Astrocyte of the spinal cord (primary cell): ENCODE measurements at places on chromosomes 1 and 21.

GRCh38 chr21:20730441-20730840 is 267.8 kb upstream of the NCAM2 start:
- peak; percentile 3 for DNase-seq

DNA sequence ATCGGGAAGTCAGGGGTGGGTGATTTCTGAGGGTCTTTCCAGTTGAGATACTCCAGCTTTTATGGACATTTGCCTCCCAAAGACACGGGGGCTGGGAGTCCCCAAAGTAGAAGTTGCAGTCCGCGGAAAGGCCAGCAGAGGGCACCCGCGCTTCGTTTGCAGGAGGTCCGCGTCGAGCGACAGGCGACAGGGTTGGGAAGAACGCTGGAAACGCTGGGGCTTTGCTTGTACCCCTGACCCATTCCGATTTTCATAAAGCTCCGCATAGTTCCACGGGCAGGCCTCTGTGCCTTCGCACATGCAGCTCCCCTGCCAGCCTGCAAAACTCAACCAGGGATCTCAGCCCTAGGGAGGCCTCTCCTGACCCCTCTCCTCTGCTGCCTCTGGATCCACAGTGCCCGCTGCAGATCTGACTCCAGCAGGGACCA is 44.2 kb upstream of the LAPTM5 start:
- peak; percentile 60 for DNase-seq

DNA sequence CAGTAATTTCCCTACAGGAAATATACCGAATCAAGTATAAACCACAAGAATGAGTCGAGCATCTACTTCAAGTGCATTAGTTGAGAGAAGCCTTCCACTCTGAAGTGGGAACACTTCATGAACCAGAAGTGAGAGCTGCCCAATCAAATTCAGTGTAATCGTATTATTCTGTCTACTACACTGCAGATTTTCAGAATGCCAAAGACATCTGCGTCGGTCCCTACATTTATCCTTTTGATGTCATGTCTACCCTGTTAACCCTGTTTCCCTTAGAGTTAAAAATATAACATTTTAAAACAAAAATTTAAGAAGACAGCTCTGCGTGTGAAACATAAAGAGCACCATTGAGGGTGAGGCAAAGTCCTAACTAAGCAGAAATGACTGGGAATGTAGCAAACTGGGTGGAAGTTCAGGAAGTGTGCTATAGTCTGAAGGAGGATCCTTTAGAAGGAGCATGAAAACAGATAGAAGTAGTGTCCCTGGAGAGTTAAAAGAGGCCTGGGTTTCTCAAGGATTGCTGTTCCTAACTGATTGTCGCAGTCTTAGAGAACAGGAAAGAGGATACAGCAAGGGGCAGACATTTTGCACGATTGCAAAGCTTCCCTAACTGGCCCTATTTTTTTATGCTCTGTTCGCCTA is 291.2 kb downstream of the PTPRC start:
- peak; percentile 73 for DNase-seq

DNA sequence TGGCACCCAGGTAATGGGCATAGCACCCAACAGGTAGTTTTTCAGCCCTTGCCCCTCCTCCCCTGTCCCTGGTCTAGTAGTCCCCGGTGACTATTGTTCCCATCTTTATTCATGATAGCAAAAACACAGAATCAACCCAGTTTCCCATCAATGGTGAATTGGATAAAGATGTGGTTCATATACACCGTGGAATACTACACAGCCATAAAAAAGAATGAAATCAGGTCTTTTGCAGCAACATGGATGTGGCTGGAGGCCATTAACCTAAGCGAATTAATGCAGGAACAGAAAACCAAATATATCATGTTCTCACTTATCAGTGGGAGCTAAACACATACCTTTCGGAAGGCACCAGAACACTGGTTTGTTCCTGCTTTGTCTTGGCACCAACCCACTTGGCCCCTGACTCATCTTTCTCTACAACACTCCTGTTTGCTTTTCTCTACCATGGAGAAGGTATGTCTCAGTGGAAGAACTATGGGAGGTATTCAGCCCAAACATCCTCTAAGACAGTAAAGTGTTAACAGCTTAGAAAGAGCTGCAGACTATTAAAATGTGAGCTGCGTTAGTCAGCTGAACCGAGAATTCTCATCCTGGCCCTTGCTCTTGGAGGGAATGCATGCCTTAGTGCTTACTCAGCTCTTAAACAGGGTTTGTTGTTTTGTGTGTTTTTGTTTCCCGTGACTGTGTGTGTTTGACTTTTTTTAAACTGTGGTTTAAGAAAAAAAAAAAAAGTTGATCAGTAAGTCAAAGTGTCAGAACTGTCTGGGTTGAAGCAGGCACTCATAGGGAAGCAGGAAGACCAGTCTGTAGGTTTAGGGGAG is 203.0 kb downstream of the TOMM20 start:
- peak; percentile 99 for DNase-seq

DNA sequence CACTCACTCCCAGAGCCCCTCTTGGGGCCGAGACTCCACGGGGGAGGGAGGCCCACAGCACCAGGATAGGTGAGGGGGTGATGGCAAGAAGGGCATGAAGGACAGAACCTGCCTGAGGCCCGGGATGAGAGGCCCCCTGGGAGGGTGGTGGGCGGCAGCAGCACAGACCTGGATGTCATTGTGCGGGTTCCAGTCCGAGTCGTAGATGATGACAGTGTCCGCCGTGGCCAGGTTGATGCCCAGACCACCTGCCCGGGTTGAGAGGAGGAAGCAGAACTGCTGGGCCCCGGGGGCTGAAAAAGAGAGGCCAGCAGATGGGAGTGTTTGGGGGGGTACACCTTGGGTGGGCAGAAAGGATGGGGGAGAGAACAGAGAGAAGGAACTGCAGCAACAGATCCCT is 50.1 kb downstream of the CHD5 start:
- DNase-seq: no peak

DNA sequence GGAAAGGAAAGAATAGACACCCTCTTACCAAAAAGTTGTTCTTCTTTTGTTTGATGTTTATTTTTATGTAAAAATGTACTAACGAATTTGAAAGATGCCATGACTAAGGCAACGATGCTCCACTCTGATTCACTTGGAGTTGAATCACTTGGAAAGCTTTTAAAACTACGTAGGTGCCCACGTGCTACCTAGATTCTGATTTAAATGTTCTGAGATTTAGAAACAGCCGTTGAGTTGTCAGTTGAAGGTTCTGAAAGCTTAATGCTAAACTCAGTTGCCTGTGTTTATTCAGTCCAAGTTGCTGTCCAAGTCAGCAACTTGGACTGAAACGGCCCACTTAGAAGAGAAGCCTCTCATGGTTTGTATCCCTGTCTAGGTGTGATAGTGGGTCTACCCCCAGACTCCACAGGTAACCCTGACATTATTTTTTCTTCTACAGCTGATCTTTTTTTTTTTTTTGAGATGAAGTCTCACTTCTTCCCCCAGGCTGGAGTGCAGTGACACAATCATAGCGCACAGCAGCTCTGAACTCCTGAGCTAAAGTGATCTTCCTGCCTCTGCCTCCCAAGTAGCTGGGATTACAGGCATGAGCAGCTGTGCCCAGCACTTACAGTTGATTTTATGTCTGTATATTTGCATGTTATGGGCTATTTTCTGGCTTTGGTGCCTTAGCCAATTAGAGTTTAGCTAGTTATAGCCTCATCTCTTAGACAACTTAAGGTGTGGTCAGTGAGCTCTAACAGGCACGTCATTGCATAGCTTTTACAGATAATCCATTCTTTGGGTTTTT is 1.4 kb upstream of the VAMP4 start:
- DNase-seq: peak; percentile 86

DNA sequence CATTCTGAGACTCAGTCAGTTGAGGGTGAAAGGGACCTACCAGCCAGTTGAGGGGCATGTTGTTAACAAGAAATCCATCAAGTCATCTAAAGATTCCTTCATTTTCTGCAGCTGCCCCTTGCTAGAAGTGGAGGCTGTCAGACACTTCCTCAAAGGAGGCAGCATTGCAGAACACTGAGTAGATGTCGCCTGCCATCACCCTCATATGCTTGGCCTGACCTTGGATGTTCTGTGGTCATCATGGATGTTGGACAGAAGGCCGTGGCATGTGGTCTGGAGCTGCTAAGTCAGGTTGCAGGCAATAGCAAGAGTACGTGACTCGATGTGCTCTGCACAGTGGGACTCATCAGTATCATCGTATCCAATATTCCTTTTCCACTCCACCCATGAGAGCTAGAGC is 70.6 kb downstream of the GATAD2B start:
- DNase-seq: no peak

DNA sequence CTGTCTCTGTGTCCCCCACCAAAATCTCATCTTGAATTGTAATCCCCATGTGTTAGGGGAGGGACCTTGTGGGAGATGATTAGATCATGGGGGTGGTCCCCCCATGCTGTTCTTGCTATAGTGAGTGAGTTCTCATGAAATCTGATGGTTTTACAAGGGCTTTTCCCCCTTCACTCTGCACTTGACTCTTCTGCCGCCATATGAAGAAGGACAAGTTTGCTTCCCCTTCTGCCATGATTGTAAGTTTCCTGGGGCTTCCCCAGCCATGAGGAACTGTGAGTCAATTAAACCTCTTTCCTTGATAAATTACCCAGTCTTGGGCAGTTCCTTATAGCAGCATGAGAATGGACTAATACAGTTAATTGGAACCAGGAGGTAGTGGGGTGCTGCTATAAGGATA is 137.1 kb upstream of the RAB4A start:
- no peak for DNase-seq

DNA sequence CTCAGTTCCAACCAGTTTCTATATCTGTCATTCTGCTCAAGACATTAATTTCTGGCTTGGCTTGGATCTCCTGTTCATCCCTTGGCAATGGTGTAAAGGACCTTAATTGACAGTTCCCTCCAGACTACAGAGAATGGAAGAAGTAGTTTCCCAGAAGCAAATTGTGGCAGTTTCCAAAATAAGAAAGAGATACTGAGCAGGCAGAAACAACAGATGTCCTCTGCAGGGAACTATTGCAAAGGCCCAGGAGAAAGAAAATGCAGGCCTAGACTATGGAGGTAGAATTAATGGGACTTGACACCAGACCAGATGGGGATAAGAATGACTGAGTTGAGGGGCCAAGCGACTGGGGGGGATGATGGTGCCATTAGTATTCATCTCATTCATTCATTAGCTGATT is 6.1 kb upstream of the AK2 start:
- no peak for DNase-seq

GRCh38 chr21:16116069-16116468 is 386.3 kb downstream of the USP25 start:
- DNase-seq: no peak

DNA sequence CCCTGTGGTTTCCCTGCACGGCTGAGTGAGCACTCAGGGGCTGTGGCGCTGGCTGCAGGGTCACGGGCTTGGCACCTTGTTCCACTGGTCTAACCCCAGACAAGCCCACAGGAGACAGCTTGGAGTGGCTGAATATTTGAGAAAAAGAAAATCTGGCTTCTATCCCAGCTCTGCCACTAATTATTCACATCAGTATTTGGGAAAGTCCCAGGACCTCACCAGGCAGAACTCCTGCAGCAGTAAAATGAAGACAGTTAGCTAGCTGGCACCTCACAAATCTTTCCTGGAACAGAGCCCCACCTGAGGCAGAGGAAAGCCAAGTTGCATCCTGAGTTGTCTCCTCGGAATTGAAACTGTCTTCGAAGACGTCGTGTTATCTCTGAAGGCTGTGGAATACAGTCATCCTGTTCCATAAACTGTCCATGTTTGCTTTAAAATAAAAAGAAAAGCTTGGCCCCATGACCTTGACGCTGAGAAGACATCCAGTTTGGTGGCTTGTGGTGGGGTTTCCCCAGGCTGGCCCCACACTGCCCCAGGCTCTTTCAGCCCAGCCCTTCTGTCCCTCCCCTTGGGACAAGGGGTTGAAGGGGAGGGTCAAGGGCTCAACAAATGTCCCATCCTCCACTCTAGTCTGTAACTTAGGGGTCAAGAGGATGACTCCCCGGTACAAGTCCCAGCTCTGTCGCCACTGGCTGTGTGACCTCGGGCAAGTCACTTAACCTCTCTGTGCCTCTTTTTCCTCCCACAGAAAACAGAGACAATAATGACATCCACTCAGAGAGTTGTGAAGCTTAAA is 93.8 kb upstream of the TMPRSS2 start:
- no peak for DNase-seq

- DNase-seq: no peak
These were observed 96.8 kb upstream of the LMO4 start for GRCh38 chr1:87231703-87232367.

- peak; percentile 26 for DNase-seq
These were observed 176.6 kb downstream of the VPS13D start for GRCh38 chr1:12406211-12407021.

DNA sequence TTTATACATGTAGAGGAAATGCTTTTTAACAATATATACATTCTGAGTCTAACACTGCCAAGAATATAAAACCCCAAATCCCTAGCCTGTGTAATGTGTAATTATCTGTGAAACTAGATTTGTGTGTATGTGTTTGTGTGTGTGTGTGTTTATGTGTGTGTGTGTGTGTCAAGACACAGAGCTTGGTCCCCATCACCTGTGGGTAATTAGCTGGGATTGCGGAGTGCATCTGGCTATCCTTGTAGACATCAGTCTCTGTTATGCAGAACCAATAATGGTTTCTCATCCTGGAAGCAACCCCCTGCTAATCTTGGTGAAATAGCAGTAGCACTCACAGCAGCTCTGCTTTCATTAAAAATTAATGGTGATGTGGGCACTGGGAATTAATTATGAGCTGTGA is 26.3 kb upstream of the ST6GALNAC3 start:
- DNase-seq: no peak

GRCh38 chr1:14263671-14264070 is 334.8 kb upstream of the KAZN start:
- no peak for DNase-seq

- no peak for DNase-seq
These were observed 193.3 kb downstream of the EIF4G3 start for GRCh38 chr1:20983297-20983889.

- no peak for DNase-seq
These were observed 93.2 kb downstream of the PAX7 start for GRCh38 chr1:18723701-18724411.

DNA sequence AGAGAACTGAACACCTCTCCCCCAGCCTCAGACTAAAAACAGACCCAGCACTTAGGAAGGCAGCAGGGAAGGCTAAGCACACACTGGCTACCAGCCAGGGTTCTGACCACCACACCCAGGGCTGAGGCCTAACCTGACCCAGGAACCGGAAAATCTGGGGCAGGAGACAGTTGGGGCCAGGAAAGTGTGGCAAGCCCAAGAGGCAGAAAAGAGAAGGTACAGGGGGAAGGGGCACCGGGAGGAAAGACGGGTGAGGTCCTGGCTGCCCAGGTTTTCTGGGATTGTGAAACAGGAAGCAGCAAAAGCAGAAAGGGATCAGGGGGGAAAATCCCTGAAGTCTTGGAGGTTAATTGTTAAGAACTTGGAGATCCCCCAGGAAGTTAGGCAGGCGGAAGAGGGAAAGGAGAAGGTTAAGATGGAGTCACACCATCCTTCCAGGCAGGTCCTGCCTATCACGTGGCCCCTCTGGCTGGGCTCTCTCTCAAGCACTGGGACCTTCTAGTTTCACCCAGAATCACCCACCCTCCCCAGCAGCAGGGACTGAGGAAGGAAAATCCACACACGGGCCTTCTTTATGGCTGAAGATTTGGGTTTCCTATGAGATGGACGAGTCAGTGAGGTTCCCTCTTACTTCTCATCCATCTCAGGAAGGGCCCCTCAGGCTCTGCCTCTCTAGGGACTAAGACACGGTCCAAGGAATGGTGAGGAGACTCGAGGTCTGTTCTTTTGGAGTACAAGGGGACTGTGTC is 2.6 kb downstream of the HDGF start:
- DNase-seq: no peak

GRCh38 chr1:205328476-205328875 is 6.9 kb upstream of the NUAK2 start:
- DNase-seq: no peak
